ENCODE measurements at places on chromosomes 7 and 10.

DNA sequence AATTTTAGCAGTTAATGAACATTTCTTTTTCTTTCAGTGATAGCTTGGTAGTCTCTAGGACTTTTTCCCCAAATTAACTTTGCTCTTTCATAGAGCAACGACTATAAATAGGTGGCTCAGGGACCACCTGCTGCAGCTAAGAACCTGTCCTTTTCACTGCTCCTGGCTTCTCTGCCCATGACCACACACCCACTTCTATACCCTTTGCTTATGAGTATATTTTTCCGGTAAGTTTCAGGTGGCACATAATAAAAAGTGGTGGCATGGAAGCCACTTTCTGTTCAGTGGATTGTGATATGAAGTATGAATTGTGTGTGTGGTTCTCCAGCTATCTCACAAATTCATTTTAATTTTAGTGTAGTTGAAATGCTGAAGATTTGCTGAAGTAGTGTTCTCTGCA lies 1.2 kb downstream of the ING3 start:
- no peak for DNase-seq

- DNase-seq = no peak
Observed at GRCh38 chr10:93501650-93502049, 5.2 kb downstream of the CEP55 start.

- no peak for DNase-seq
Observed at GRCh38 chr10:65571011-65571570, 1354.7 kb upstream of the LRRTM3 start.

DNA sequence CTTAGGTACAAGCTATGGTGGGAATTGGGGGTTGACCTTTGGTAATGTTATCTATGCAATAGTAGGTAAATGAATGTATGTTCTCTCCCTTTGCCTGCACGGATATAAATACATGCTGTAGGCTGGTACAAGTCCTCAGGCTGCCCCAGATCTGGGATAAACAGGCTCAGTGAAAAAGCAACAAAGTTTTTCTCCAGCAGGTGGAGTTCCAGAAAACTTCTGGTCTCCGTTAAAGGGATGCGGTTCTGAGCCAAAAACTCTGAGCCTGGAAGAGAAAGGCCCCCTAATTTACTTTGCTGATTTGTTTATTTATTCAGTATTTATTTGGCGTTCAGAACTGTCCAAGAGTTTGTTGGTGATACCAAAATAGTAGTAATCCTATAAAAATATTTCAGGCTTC lies 204.7 kb downstream of the ADRA2A start:
- no peak for DNase-seq

- no peak for DNase-seq
Observed at GRCh38 chr7:24038993-24039392, 245.0 kb upstream of the NPY start.

DNA sequence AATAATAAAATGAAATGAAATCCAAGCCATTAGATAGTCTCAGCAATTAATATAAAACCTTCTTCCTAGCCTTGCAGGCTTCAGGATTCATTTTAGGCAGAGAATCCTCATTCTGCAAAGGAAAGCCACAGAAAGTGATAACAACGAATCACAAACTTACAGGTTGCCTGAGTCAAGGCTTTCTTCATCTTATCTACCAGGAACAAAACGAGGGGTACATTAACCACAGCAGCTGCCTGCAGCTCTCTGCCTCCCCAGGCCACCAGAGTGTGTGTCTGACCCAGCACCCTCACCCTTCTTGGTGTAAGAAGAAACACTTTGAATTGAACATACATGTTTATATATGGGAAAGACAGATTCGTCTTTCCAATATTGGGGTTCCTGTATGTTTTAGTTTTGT lies 12.5 kb upstream of the TNS3 start:
- no peak for DNase-seq

DNA sequence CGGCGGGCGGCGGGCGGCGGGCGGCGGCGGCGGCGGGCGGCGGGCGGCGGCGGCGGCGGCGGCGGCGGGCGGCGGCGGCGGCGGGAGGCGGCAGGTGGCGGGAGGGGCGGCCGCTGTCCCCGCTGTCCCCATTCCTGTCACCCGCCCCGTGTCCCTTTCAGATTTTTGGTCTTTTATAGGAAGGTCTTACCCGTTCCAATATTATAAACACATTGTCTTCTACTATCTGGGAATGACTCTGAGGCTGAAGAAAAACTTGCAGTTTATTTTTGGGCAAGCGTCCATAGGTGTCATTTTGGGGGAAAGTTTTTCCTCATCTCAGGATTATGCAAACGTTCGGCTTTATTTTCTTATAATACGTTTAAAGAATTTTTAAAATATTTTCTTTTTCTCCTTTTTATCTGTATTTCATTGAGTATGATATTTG lies 578 bp downstream of the ZNF713 start:
- peak; percentile 20 for DNase-seq

GRCh38 chr10:110215286-110216170 lies 8.1 kb downstream of the MXI1 start:
- no peak for DNase-seq

DNA sequence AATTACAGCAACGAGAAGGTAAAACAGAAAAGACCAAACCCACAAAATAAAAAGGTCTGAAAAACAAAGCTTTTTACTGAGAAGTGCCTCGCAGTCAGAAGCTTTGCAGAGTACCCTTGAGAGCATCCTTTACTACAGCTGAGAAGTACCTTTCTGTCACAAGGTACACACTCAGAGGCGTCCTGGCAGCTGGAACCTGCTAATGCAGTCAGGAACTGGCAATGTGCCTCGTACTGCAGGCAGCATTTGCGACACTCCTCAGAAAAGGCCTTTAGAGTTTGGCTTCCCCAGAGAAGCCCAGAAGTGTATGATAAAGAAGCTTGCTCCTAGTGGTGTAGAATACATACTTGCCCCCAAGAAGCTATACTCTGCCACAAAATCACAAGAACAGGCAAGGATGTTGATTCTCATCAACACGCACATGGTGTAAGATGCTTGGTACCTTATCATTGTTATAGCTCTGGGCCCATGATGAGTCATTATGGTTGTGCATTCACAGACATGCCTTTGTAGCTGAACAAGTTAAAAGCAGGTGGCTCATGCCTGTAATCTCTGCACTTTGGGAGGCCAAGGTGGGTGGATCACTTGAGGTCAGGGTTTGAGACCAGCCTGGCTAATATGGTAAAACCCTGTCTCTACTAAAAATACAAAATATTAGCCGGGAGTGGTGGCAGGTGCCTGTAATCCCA lies 2.0 kb upstream of the GTPBP4 start:
- no peak for DNase-seq

GRCh38 chr7:31443457-31443856 lies 70.4 kb upstream of the ITPRID1 start:
- peak; percentile 10 for DNase-seq

DNA sequence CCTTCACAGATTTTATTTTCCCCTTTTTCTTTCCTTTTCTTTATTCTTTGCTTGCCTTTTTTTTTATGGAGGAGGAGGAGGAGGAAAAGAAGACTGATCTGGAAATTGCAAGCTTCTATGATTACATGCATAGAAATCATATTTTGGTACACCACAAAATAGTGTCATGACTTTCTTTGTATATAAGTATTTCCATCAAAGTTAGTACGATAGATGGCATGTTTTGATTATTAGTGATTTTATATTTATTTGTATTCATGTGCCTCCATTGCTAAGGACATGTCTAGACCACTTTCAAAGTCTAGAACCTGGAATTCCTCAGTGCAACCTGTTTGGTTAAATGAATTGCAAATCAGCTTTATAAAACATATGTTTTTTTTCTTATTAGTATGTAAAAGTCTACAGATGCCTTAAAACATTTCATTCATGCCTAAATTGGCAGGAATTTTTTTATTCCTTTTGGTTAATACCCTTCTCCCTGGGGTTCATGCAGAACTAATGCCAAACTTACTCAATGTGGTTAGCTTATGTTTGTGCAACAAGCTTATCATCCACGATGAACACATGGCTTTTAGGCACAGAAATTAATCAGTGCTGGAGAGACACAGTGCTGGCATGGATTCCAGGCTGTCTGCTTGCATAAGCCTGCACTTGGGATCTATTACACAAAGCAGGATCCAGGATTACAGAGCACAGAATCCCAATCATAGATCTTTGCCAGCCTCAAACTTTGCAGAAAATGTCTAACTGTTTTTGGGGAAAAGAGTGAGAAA lies 213.1 kb downstream of the CHRM2 start:
- no peak for DNase-seq

DNA sequence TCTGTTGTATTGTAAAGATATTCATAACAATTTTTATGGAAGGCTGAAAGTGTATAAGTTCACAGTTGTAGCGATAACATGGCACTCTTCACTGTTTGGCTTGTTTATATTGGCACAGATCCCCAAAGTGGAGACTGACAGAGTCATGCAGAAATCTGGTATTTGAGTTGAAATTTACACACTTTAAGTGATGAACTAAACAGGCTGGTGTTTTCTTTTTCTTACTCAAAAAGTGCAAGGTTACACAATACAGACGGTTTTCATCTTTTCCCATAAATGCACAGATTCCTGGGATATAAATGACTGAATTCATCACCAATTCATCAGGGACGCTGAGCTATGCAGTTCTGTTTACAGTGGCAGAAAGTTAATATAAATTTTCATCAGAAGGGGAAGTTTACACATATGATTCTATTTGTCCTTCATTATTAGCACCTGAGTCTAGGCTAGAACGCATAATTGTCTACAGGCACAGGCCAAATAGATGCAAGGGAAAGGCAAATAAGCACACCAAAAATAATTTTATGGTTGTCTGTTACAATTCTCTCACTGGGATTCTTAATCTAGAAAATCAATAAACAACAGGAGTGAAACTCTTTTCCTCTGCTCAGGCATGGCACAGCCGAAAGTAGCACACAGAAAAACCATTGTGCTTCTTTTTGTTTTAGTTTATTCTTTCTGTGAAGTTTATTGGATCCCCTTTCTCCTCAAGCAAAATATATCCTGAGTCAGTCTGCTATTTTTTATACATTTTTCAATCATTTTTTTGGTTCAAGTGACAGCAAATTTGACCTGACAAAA lies 88.0 kb downstream of the FOXP2 start:
- DNase-seq = no peak

GRCh38 chr7:43164757-43165156 lies 52.3 kb downstream of the HECW1 start:
- no peak for DNase-seq

- peak; percentile 17 for DNase-seq
Observed at GRCh38 chr7:70700941-70701425, 431.0 kb upstream of the GALNT17 start.

DNA sequence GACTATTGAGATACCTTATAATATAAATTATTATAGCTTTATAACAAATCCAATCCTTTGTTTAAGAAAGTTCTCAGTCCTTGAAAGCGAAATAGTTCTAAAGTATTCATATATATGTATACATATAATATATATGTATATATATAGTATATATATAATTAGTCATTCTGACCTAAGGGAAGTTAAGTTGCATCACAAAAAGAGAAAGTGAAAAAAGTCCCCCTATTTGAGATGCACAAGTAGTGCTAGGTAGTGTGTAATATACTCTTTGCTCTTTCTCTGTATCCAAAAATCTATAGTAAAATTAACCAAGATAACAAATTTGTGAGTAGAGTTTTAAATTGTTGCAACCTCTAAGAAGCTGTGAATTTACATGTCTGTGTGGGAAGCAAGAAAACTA lies 13.3 kb upstream of the IFIT1B start:
- no peak for DNase-seq

DNA sequence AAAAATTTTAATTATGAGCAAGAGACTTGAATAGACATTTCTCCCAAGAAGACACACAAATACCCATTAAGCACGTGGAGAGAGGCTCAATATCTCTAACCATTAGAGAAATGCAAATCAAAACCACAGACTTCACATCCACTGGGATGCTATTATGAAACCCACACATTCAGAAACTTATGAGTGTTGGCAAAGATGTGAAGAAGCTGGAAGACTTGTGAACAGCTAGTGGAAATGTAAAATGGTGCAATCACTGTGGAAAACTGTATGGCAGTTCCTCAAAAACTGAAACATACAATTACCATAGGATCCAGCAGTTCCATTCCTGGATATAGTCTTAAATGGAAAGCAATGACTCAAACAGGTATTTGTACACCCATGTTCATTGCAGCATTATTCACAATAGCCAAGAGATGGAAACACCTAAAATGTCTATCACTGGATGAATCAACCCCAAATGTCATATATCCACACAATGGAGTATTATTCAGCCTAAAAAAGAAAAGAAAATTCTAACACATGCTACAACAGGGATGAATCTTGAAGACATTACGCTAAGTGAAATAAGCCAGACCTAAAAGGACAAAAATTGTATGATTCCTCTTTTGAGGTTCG lies 53.5 kb upstream of the FRMD4A start:
- no peak for DNase-seq

GRCh38 chr10:120988751-120989150 lies 137.6 kb downstream of the WDR11 start:
- no peak for DNase-seq

DNA sequence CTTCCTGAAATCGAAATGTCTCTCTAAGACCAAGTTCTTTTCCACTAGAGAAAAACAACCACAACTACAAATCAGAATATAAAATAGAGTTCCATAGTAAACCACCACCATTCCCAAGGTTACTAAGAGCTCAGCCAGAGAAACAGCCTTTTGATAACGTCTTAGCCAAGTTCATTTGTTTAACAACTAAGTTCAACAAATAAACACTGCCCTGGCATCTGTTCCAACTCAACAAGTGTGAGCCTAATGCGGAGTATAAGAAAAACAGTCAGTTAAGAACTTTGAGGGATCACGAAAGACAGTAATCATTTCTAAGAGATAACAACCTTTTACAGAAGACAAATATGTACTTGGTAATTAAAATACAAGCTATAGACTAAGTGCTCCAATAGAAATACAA lies 77.3 kb downstream of the CALD1 start:
- no peak for DNase-seq

DNA sequence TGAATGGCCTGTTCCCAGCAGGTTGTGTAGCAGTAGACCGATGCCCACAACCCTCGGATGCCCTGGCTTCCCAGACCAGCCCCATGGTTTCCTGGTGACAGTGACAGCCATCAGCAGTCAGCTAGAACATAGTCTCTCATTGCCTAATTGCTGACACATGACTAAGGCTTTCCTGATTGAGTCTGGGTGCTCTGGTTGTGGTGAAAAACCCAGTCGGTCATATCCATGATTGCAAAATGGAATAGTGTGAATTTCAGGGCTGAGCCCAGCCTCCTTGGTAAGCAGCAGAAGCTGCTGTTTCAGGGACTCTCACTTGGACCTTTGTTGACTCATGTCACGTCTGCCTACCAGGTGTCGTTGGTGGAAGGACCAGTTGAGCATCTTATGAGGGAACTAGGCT lies 36.6 kb downstream of the POR start:
- DNase-seq = no peak

DNA sequence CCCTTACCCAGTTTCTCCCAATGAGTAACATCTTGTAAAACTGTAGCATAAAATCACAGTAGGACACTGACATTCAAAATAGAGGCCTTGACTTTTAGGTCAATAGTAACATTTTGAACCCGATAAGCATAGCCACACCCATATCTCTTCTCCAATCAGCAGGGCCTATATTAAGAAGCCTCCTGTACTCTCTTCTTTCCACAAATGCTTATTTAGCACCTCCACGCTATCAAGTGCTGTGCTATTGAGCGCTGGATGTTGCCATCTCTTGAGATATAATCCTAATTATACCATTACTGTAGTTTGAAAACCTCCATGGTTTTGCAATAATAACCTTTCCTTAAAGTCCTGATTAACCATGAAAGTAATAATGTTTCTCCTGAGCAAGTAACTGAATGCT lies 40.1 kb upstream of the CBLL1 start:
- no peak for DNase-seq

GRCh38 chr10:76918106-76918505 lies 719.5 kb downstream of the KCNMA1 start:
- no peak for DNase-seq
